T-helper 2 cell (primary cell): ENCODE measurements at places on chromosomes 5 and 9.

GRCh38 chr5:91280362-91281269 is 102.5 kb downstream of the ARRDC3 start:
- peak; percentile 75 for DNase-seq

GRCh38 chr5:76867827-76868693 is 18.2 kb downstream of the S100Z start:
- peak; percentile 32 for DNase-seq

GRCh38 chr5:1718669-1719068 is 81.0 kb downstream of the MRPL36 start:
- no peak for DNase-seq

DNA sequence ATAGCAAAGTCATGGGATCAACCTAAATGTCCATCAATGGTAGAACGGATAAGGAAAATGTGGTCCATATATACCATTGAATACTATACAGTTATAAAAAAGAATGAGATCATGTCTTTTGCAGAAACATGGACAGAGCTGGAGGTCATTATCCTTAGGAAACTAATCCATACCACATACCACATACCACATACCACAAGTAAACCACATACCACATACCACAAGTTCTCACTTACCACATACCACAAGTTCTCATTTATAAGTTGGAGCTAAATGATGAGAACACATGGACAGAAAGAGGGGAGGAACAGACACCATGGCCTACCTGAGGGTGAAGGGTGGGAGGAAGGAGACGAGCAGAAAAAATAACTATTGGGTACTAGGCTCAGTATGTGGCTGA is 154.6 kb upstream of the GHR start:
- DNase-seq: no peak

GRCh38 chr5:154788212-154788611 is 33.0 kb downstream of the LARP1 start:
- no peak for DNase-seq

- peak; percentile 6 for DNase-seq
Measured at GRCh38 chr9:35364817-35365585, 124.9 kb upstream of the RUSC2 start.

DNA sequence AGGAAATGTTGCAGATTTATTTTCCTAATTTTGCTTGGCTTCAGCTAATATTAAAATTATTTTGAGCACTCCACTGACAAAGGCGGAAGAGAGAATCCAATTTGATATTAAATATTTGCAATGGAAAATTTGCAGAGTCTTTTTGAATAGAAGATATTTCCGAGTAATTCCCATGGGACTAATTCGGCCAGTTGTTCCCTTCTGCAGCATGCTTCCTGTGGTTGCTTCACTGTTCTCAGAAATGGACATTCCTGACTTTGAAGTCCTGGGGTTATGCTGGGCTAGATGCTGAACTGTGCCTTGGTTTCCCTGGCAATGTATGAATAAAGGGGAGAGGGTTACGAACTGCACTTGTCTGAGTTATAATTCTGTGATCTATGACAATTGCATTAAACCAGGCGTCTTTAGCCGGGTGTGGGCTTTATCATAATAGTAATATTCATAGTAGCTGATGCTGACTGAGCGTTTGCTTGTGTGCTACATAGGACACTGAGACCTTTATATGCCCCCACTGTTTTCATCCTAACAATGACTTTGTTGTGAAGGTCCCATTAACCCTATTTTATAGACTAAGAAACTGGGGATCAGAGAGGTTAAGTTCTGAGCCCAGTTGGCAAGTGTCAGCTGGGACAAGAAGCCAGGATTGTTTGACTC is 114.5 kb upstream of the SPRY4 start:
- DNase-seq: no peak

DNA sequence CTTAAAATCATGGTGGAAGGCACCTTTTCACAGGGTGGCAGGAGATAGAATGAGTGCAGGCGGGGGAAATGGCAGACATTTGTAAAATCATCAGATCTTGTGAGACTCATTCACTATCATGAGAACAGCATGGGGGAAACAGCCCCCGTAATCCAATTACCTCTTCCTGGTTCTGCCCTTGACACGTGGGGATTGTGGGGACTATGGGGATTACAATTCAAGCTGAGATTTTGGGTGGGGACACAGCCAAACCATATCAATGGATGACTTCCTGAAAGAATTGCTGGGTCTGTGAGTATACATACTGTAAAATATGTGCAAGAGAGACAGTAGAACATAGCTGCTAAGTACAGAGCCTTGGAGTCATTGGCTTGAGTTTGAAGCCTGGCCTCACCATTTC is 47.0 kb downstream of the KIAA1958 start:
- DNase-seq: no peak

GRCh38 chr9:17222932-17223331 is 88.1 kb downstream of the CNTLN start:
- no peak for DNase-seq

DNA sequence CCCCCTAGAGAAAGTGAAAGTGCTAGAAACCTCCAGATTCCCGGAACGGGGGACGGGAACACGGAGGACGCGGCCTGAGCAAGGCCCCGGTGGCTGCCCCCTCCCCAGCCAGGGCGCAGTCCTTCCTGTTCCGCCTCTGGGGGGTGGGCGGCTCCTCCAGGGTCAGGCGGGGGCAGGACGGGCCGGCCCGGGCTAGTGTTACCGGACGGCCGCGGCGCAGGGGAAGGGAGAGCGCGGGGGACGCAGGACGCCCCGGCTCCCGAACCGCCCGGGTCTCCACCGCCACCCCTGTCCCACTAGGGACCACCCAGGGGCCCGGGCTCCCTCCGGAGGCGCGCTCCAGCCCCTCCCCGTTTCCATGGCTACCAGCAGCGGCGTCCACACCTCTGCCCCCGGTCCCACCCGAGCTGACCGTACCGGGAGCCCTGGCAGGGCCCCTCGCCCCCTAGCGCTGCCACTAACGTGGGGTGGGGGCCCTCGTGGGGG is 579 bp downstream of the SLC12A7 start:
- no peak for DNase-seq

DNA sequence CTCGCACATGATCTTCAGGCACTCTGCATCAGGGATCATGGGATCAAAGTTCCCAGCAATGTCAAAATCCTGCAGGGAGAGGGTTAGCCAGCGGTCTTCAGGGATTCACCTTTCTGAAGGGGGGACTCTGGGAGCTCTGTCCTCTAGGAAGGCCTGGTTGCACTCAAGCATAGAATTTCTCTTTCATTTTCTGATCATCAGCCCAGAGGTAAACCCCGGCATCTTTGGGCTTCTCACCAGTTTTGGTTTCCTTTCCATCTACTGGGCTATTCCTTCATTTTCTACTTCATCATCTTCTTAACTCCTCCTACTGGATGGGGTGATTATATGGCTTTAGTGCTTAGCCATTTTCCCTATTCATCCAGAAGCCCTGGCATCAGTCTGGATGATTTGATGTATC is 4.6 kb upstream of the DND1 start:
- DNase-seq: no peak

DNA sequence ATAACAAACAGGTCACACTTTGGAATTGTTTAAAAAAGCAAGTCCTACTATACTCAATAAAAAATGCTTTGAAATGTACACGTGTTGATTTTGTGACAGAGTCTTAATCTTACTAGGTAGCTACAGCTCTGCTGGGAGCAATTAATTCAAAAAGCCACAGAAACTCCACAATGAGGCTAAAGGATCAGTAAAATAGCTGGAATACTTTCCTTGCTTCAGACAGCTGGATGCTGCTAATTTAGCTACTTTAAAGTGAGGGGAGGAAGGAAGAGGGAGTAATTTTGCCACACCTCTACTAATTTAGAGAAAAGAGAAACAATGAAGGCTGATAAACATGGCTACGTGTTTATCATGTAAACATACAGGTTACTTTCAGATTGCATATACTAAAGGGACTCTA is 927.6 kb upstream of the DMAC1 start:
- no peak for DNase-seq

GRCh38 chr9:138072897-138073296 is 195.3 kb downstream of the CACNA1B start:
- no peak for DNase-seq

DNA sequence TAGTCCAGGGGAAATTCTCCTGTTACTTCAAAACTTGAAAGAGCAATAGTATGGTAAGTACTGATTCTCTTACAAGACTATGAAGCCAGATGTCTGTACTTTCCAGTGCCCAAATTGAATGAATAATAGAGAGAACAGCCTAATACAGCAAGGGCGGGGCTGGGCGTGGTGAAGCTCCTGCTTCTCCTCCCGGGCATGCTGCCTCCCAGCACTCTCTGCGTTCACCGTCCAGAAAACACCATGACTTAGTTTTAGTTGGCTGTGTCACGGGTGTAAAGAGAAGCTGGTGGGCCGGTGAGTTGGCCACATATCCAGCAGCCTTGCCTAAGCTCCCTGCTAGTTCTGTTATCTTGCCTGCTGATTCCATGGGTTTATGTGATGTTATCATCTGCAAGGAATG is 40.7 kb upstream of the ADAMTS2 start:
- DNase-seq: no peak

DNA sequence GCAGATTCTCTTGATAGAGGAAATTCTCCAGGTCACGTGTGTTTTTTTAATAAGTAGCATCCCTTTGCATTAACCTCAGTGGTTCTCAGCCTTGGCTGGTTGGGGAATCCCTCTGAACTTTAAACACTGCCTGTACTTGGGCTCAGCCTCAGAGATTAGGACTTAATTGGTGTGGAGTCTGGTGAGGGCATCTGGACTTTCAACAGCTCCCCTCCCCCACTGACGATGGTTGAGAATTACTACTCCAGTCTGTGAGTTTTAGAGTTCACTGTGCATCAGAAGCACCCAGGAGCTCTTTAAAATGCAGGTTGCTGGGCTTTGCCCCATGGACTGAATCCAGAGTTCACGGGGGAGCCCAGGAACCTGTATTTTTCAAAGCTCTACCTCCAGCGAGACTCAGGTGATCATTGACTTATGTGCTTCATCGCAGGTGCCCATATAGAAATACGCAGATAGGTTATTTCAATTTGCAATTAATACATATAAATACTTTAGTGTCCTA is 71.4 kb downstream of the DAPK1 start:
- DNase-seq: no peak

DNA sequence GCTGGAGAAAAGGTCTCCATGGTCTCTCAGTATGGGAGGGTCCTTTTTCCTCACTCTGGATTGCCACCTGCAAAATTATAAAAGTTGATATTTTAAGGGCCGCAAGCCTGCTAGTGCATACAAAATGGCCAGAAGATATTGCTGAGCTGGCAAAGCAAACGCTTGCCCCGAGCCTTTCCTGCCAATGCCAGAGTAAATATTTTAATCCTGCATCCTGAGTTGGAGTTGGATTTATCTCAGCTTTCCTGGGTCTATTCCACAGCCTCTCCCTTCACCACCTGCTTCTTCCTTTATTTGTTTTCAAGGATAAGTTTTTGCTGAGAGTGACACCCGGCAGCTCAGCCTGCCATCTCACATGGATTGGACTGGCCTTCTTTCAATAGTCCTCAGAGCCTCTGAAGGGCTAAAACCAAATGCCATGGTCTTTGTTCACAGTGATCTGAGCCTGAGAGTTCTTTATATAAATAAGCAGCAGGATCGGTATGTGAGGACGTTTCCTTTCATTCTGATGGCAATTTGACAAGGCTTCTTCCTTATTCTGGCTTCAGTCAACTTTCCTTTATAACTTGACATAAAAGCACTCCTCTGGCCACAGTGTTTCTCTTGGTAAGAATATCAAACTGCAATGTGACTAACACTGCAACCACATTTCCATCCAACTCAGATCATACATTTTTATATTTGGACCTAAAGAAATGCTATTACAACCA is 170.1 kb downstream of the ADAMTS12 start:
- no peak for DNase-seq

- no peak for DNase-seq
Measured at GRCh38 chr9:112273876-112274275, 59.5 kb downstream of the PTBP3 start.

- no peak for DNase-seq
Measured at GRCh38 chr5:77251921-77252320, 41.4 kb downstream of the PDE8B start.

DNA sequence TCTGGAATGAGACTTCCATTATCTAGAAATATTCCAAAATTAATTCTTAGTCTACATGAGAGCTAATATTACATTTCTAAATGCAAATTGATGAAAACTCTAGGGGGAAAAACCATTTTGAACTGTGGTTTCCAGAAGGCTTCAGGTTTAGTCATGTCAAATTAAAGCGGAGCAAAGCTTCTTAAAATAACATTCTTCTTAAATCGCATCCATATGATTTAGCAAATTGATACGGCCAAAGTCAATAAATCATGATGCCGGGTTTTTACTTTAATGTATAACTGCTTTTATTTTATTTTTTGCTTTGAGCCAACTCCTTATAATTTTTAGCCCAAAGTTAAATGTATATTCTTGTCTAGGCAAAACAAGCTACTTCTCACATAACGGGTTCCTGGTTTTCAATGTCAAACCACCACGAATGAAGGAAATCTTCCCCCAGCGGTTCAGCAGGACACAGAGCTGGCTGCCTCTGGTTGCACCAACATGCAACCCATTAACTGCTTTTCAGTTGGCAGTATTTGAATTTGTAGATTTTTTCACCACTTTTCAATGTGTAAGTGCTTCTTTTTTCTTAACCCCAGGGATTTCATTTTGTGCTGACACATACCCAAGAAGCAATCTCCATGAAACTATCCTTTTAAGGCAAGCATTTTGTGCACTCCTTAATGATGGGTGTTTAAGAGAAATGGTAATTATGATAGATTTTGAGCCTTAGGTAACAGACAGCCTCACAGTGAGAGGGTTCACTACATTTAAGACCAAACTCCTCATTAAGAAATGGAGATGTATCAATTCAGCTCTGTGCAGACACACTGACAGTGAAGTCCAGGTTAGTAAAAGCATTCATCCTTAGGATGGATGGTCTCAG is 35.5 kb downstream of the EFNA5 start:
- DNase-seq: no peak

- no peak for DNase-seq
Measured at GRCh38 chr9:126303488-126303887, 23.1 kb upstream of the MVB12B start.

DNA sequence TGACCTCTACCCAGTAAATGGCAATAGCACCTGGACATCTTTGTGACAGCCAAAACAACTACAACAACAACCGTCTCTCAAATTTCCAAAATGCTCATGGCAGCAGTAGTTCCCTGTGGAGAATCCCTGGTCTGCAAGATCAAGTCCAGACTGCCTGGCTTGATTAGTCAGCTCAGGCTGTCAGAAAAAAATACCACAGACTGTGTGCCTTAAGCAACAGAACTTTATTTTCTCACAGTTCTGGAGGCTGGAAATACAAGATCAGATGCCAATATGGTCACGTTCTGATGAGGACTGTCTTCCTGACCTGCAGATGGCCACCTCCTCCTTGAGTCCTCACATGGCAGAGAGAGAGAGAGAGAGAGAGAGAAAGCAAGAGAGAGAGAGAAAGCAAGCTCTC is 52.3 kb upstream of the MOCS2 start:
- DNase-seq: no peak

DNA sequence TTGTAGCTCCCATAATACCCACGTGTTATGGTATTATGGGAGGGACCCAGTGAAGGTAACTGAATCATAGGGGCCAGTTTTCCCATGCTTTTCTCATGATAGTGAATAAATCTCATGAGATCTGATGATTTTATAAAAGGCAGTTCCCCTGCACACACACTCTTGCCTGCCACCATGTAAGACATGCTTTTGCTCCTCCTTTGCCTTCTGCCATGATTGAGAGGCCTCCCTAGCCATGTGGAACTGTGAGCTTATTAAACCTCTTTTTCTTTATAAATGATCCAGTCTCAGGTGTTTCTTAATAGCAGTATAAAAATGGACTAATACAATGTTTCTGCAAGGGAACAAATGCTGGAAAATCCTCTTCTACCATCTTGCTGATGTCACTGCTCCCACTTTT is 10.1 kb upstream of the HSDL2 start:
- no peak for DNase-seq

- DNase-seq: no peak
Measured at GRCh38 chr5:107766439-107766838, 95.7 kb upstream of the EFNA5 start.
